Endodermal cell (in vitro differentiated cells): ENCODE measurements at places on chromosomes 2 and 18. TPM values are rescaled to one million over a fixed set of nuclear protein-coding genes. Genes with fewer than 3 reads are reported as not detected.

DNA sequence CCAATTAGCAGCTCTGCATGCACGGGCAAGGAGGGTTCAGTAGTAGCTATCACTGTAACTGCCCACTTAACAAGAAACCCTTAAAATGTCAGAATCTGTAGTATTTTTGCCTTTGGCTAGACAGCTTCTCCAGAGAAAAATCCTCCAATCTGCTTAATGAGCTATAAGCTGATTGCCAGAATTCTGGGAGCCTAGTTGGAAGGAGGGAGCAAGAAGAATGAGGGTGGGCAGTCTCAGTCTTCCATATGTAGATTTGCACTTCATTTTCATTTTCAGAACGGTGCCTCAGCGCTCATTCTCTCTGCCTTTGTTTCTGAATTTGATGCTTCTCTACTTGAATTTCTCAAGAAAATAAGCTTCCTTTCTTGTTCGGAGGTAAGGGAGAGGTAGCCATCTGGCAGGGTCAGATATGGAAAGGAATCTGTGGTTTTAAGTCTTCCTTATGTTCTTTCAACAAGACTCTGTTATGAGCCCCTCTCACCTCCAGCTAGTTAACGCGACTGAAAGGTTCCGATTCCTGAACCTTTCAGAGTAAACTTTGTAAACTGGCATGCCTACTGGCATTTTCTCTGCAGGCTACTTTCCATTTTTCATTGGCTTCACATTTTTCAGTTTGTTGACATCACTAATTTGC, 53.5 kb downstream of the HNRNPLL start:
- no peak for DNase-seq

DNA sequence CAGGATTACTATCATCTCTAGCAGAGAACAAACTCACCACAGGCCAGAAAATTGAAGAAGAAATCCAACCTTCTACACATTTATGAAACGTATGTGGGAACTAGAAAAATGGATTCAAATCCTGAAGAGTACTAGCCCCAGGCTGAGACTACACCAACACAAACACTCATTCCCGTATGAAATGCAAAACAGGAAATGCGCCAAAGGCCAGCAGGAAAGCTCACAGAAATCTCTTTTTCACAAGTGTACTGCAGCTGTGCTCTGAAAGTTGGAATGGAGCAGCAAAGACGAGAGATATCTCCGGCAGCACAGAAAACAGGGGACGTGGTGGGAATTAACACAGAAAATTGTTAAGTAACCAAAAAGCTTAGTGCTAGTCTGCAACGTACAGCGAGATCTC, 913.5 kb downstream of the TDRD15 start:
- no peak for DNase-seq

- no peak for DNase-seq
Measured at GRCh38 chr2:194060269-194060668, 1596.8 kb upstream of the SLC39A10 start.

GRCh38 chr2:130371723-130372054, 15.8 kb downstream of the PTPN18 start:
- DNase-seq, result no peak

DNA sequence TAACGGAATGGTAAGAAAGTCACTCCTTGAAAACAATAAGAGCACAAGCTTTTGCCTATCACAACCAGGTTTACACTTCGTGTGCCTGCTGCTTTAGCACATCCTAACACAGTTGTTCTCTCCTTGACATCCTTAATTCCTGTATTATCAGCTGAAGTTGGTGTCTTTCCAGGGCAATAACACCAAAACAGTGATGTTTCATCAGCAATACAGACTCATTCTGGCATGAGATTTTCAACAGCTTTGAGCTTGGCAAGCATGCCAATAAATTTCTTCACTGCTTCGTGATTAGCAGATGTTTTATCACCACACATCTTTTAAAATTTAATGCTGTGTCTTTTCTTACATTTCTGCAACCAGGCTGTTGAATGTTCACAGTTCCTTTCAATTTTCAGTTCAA, 148.4 kb downstream of the EIPR1 start:
- no peak for DNase-seq

DNA sequence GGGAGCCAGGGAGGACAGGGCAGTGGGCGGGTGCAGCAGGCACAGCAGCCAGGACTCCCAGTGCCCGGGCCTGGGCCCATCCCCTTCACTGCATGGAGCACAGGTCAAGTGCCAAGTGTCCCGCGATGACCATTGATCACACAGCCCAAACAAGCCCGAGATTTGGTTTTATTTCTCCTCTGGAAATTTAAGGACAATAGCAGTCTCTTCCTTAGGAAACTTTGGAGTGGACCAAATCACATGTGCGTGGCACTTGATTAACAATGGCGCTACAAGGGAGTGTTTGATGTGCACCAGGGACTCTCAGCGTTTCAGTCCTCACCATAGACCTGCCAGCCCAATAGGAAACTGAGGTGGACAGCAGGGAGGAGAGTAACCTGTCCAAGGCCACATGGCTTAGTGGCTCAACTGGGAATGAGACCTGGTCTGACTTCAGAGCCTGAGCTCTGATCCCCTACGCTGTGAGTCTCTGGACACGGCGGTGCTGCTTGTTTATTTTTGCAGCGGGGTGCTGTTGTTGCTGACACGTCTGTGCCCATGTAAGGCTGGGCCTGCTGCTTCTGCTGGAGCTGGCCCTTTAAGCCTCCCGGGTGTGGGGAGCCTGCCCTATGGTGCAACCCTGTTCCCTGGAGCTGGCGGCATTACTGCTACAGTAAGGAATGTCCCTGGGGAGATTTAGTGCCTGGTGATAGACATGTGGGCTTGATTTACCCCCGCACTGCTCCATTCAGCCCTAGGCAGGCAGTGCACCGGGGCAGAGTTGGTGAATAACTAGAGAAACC, 194.2 kb downstream of the INHBB start:
- DNase-seq, result peak; percentile 75

DNA sequence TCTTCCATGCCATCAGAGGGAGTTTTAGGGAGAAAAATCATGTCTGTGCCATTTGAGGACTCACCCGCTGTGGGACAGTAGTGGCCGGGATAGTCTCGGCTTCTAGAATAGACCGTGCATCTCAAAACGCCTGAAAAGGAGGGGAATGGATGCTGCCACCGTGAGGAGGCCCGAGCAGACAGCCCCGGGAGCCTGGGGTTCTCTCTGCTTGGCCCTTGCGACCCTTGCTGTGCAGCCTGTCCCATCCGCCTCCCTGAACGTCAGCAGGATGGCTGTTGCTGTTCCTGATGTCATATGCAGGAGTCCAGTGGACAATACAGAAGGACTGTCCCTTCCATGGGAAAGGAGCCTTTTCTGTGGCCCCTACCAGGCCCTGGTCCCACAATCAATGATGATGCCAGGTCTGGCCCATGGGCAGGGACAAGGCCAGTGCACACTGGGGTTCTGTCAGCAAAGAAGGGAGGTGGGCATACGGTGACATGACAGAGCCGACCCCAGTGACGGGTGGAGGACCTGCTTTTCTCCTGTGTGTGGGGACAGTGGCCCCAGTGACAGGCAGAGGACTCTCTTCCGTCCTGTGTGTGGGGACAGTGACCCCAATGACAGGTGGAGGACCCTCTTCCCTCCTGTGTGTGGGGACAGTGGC, 58.8 kb downstream of the ACKR3 start:
- peak; percentile 26 for DNase-seq

DNA sequence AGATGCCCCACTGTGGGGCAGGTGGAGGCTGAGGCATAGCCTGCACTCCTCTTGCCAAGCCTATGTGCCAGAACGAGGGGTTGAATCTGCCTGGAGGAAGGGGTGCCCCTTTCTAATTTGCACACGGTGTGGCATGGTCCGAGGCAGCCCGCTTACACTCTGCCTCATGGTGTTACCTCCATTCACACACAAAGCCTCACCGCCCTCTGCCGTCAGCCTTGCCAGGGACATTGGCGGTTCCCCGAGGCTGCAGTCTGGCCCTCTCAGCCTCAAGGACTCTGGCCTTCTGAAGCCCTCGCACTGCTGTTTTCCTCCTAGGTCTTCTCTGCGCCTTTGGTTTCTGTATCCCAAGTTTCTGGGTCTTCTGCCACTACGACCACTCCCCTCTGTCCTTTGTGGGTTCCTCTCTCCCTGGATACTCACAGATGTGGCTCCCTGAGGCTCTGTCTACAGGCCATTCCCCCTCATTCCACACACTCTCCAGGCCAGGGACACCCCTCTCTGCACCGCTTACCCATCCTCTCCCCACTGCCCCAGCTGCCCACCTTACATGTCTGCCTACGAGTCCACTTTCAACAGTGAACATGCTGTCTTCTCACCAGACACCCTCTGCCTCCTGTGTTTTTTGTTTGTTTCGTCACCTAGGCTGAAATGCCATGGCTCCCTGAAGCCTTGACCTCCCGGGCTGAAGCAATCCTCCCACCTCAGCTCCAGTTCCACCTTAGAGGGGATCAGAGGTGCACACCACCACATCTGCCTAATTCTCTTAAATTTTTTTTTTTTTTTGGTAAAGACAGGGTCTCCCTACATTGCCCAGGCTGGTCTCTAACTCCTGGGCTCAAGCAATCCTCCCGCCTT, 7.9 kb upstream of the ASPRV1 start:
- DNase-seq, result peak; percentile 55

DNA sequence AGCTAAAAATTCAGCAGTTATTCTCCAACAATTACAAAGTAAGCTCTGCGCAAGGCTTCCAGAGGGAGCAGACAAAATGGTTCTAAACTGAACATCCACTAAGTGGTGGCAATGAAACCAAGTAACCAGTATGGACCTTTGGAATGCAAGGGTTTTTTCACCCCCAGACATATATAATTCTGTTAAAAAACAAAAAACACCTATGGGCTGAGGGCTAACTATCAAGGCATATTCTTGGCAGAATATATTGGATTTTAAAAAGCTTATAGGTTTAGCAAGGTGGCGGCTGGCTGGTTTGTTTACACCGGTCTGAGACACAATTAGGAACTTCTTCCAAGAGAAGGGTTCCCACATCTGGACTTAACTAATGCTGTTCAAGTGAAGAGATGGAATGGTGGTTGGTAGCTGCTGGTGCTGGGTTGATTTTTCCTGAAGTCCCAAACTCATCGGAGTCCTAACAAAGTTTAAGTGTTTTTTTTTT, 2.8 kb downstream of the ZFP36L2 start:
- no peak for DNase-seq

DPP10 gene
- 6.8 and 8.2 TPM in 2 replicates for total RNA-seq

HOXD8 gene
- not detected in 2 replicates for total RNA-seq
